ENCODE measurements at places on chromosomes 7 and 10.
A peak's percentile ranks its signal among the peaks of the same experiment; 100 is the strongest.

DNA sequence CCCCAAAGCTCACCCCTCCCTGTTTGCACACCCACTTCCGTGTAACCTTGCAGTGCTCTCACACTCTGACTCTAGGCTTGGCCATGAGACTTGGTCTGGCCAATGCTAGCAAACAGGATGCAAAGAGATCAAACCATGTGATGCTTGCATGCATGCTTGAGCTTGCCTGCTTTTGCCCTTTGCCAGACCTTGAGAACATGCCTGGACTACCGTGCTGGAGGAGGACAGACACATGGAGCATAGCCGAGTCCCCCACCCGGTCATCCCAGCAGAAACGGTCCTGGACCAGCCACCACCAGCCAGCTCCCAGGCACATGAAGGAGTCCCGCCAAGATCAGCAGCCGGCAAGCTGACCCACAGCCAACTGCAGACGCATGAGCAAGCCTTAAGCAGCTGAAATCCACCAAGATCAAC, 23.4 kb downstream of the PYROXD2 start:
- no peak for DNase-seq

DNA sequence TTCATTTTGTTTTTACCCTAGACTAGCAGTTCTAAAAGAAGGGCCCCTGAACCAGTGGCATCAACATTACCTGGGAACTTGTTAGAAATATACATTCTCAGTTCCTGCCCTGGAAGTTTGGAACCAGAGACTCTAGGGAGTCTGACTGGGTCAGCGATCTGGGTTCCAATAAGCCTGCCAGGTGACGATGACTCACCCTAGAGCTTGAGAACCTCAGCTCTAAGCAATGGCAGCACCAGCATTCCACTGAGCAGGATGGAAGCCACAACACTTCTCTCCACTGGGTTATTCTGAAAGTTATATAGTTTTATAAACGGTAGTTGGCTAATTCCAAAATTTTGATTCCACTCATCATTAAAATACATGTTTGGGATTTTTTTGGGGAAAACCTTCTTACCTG, 97.0 kb upstream of the AMPH start:
- DNase-seq, result no peak

DNA sequence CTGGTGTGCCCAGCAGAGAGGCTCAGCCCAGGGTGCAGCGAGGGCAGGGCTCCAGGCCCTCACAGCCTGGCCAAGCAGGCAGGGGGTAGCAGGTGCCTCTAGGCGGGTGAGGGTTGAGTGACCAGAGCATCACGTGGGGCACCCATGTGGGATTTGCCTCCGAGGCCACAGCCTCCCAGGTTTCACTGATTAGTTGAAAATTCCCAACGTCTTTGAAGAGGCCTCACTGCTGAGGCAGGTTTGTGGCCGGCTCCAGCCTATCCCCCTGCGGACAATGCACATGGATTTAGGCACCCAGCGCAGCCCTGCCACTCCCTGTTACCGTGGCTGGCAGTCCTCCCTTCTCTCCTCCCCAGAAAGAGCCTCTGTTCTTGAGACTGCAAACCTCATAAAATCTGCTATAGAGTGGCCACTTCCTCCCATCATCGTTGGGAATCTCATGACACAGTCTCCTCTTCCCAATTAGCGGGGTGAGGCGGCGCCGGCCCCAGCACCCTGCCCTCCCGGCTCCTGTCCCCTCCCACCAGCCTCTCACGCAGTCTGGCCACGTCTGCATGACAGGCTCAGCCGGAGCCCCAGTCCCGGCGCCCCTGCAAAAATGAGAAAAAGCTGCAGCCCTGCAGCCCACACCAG, 10.8 kb downstream of the MYL10 start:
- DNase-seq, result no peak

- no peak for DNase-seq
Measured at GRCh38 chr7:70042533-70042932, 444.3 kb downstream of the AUTS2 start.

DNA sequence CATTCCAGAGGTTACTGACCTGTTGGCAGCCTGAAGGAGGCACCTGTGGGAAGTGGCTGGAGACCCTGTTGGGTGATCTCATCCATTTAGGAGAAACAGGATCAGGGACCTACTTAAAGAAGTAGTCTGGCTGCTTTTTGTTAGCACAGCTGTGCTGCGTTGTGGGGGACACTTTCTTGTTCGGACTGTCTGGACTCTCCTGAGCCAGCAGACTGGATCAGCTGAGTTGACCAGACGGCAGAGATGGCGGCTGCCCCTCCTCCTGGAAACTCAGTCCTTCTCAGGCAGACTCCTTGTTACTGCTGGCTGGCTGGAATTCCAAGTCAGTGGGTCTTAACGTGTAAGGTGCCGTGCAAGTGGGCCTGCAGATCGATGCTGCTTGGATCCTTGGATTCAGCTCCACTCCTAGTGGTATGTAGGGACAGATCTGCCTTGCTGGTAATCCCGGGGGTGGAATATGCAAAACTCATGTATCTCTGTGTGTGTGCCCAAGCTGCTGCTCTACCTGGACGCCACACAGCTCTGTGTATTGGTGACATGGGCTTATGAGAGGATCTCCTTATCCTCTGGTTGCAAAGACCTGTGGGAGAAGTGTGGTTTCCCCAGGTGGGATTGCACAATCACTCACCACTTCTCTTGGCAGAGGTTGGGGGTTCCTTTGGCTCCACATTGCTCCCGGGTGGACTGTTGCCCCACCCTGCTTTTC, 87.3 kb downstream of the CCSER2 start:
- no peak for DNase-seq

DNA sequence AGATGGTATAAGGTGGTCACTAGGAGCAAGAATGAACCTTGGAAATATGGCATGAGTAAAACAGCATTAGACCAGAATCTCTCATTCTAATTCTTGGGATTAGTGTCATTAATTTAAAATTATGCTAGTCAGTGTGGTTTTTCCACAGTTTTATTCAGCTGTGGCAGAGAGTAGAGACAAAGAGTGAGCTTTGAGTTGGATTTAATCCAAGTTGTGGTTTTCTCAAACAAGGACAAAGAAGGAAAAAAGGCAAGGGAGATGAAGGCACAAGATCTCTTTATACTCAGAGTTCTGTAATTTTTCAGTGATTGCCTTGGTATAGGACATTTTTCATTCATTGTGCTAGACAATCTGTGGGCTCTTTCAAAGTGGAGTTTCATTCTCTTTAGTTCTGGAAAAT, 28.2 kb upstream of the AKAP9 start:
- DNase-seq, result no peak

- DNase-seq, result no peak
Measured at GRCh38 chr7:108402865-108403264, 53.4 kb downstream of the NRCAM start.

- DNase-seq, result no peak
Measured at GRCh38 chr10:27833792-27834191, 88.2 kb upstream of the MKX start.

DNA sequence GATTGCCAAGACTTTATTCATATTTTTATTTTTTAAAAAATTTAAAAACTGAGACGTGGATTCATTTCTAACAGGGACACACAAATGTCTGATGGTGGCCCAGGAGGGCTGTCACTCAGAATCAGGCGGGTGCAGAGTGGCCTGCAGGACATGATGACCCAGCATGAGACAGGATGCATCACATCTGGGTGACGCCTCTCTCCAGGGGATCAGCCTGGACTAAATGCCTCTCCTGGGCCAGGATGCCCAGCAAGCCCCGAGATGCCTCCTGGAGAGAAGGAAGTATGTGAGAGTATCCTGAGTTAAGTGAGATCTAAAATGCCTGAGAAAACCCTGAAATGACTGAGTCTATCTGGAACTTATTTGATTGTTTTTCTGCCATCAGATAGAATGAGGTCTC, 16.9 kb upstream of the MTURN start:
- DNase-seq, result no peak

DNA sequence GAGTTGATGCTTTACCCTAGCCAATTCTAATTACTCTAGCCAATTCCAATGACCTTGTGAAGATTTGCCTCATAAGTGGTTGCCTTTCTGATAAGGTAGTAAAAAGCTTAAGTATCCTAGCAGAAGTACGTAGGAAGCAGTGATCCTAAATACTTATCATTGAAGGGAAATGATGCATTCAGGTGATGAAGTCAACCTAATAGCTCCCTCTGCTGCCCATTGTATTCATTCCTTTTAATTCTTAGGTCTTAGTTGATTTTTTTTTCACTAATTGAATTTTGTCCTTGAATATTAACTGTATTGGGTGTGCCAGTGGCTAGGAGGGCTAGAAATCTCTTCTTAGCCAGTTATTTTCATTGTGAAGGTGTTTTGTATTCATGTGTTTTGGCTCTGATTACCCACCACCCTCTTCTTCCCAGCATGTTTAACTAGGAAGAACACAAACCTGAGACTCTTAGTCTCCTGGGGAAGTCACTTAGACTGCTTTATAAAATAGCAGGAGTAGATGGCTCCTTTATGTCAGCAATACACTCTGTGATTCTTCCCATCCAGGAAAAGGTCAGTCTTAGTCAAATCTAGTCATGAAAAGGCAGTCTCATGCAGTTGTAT, 46.3 kb downstream of the PLEKHA8 start:
- peak; percentile 6 for DNase-seq

DNA sequence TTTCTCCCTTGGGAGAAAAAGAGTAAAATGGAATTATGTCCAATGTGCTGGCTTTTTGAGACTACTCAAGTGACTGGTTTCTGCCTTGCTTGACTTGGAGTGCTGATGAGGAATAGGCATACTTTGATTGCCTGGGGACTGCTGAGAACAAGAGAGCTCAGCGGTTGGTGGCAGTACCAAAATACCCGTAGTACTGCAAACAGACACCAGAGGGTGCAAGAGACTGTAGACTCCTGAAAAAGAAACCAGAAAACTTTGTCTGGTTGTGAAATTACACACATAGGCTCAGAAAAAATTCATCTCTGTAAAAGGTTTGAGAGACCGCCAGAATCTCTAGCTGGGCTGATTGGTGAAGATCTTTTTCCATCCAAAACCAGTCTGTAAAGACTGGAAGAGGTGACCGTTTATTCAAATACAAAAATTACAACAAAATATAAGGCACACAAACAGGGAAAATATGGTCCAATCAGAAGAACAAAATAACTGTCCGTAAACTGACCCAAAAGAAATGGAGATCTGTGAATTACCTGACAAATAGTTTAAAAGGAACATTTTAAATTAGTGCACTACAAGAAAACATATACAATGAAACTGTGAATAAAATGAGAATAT, 18.5 kb downstream of the BICC1 start:
- peak; percentile 21 for DNase-seq

DNA sequence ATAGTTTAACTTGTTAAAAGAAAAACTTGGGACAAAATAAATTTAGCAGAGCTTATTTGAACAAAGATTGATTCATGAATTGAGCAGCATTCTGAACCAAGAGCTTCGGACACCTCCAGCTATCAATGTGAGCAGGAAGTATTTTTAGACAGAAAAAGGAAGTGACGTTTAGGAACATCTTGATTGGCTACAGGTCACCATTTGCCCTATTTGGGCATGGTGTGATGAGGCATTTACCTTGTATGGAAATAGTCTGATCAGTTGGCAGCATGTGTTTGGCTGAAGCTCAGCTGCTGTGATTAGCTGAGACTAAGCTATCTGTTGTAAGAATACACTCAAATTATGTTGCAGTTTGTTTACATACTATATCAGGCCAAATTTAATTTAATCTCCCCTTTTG, 185.1 kb downstream of the ATRNL1 start:
- no peak for DNase-seq

GRCh38 chr10:34526758-34527730, 288.1 kb downstream of the PARD3 start:
- DNase-seq, result no peak

DNA sequence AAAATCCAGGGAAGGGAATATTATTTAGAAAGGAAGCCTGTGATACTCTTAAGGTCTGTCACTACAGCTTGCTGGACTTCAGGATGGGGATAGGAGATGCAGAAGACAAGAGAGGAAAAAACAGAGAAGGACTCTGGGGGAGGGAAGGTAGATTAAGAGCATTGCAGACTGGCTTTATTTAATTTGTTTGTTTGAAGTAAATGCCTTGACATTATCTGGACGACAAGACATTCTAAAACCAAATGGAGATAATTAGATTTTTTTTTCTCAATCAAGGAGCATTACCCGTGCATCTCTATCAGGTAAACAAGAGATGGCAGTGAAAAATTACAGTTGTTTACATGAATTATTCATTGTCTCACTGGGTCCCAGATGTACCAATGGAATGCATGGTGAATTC, 24.3 kb downstream of the ACTA2 start:
- DNase-seq, result no peak

GRCh38 chr7:158266817-158267741, 320.5 kb downstream of the PTPRN2 start:
- no peak for DNase-seq

- DNase-seq, result no peak
Measured at GRCh38 chr10:52652431-52653262, 119.9 kb downstream of the MBL2 start.

DNA sequence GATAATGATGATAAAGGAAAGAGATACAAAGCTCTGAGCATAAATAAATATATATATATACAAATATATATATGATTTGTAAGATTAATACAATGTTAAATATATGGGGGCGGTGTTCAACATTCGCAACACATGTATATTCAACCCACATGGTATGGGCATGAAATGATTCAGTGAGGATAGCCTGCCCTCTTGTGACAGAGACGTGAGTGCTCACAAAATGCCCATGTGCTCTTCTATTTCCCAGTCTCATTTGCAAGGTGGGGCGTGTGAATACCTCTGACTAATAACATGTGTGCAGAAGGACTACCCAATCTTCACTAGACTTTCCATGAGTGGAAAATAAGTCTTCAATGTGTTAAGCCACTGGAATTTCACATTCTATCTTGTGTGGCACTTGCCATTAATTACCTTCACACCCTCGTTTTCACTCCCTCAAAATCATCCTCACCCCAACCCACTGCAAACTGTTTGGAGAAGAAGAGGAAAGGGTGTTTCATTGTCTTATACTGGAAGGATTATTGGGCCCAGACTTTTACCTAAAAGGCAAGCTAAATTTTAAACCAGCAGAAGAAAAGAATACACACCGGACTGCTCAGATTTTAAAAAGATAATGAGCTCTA, 26.9 kb downstream of the ASAH2 start:
- DNase-seq, result peak; percentile 1

GRCh38 chr7:43311694-43312093, 199.2 kb downstream of the HECW1 start:
- DNase-seq, result no peak

- no peak for DNase-seq
Measured at GRCh38 chr7:36966039-36966438, 241.7 kb upstream of the AOAH start.

- no peak for DNase-seq
Measured at GRCh38 chr7:77459311-77459726, 43.2 kb upstream of the GSAP start.

GRCh38 chr7:516606-517456, 2.8 kb downstream of the PDGFA start:
- no peak for DNase-seq

DNA sequence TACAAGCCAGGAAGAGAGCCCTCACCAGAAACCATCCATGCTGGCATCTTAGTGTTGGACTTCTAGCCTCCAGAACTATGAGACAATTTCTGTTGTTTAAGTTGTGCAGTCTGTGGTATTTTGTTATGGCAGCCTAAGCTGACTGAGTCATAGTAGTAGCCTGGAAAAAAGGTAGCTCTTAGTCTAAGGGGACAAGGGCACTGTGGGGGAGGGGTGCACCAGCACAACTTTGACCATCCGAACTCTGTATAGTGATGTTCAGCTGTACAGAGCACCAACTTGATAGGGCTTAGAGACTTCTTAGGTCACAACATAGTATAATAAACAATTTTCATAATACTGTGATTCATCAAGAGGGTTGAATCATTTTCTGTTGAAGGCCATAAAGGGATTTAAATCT, 14.3 kb downstream of the EIF4EBP2 start:
- no peak for DNase-seq

GRCh38 chr7:156897673-156898072, 4.7 kb upstream of the LMBR1 start:
- DNase-seq, result no peak
